ENCODE measurements at places on chromosomes 11 and 22.

GRCh38 chr22:19478045-19478900 is 720 bp downstream of the UFD1 start:
- no peak for DNase-seq

DNA sequence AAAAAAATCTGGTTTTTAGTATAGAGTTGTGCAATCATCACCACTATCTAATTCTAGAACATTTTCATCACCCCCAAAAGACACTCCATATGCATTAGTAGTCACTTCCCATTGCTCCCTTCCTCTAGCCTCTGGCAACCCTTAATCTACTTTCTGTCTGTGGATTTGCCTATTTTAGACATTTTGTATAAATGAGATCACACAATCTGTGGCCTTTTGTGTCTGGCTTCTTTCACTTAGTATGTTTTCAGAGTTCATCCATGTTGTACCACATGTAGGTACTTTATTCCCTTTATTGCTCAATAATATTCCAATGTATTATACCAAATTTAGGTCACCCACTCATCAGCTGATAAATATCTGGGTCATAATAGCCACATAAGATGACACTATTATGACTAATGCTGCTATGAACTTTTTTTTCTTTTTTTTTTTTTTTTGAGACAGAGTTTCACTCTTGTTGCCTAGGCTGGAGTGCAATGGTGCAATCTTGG is 67.5 kb upstream of the SCUBE2 start:
- DNase-seq, result no peak

DNA sequence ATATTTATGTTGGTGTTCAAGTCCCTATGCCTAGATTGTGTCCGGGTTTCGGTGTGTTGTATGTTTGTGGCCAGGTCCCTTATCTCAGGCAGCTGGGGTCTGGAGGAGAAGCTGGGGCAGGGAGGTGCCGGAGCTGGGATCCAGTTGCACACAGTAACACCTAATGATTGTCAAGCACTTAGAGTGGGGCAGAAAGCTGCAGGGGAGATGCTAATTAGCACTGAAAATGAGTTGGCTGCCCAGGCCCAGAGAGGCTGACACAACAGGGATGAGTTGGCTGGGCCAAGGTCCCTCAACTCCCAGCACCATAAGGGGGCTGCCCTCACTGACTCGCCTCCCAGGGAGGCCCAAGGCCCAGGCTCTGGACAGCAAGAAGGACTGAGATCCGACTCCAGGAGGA is 12.2 kb downstream of the PDE2A start:
- DNase-seq, result no peak

- DNase-seq, result no peak
Measured at GRCh38 chr11:95142431-95142830, 52.8 kb downstream of the ENDOD1 start.

DNA sequence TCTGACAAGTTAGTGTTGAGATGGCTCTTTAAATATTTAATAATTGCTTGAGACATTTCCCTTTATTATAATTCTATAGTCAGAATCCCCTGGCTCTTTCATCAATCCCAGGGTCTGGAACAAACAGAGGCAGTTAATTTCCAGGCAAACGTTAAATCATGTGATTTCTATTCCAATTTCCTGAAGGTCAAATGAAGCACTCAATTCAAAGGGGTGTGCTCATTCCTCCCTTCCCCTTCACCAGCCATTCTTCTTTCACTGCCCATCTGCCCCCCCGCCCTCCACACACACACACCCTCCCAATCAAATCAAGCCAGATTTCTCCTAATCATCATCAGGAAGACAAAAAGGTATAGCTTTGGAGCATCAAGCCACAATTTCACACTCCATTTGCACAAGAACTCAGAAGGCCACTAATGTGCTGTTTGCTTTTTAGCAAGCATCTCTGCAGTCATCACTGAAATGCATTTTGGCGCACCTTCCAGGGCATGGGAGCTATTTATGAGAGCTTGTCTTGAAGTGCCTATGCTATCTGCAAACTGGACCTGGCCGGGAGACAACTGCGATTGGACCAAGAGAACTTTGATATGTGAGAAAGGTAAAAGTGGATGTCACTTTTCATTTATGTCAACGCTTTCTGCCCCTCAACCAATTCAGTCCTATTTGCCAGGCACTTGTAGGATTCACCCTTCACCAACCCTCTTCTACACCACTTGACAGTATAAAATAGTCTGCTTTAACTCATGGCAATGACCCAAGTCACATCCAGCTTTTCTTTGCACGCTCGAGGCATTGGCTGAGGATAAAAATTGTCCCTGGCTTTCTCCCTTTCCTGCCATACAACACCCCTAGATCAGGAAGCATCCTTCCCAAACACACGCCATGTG is 315.1 kb upstream of the API5 start:
- DNase-seq, result no peak

GRCh38 chr11:133536198-133536597 is 3.9 kb upstream of the OPCML start:
- no peak for DNase-seq

- no peak for DNase-seq
Measured at GRCh38 chr11:94835594-94835927, 67.4 kb downstream of the AMOTL1 start.

GRCh38 chr22:30234786-30235470 is 11.6 kb downstream of the LIF start:
- no peak for DNase-seq

DNA sequence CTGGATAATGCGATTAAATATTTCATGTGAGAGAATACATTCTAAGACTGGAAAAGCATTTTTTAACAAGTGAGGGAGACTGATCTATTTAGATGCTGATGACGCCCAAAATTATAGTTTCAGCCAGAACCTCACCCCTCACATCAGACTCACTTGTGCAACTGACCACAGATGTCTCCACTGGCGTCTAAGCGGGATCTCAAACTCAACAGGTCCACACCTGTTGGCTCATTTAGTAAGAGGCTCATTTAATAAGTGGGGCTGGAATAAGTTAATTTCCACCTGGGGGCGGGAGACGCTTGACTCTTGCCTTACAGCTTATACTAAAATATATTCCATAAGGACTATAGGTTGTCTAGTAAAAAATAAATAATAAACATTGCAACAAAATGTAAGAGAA is 47.5 kb downstream of the MORC2 start:
- no peak for DNase-seq

DNA sequence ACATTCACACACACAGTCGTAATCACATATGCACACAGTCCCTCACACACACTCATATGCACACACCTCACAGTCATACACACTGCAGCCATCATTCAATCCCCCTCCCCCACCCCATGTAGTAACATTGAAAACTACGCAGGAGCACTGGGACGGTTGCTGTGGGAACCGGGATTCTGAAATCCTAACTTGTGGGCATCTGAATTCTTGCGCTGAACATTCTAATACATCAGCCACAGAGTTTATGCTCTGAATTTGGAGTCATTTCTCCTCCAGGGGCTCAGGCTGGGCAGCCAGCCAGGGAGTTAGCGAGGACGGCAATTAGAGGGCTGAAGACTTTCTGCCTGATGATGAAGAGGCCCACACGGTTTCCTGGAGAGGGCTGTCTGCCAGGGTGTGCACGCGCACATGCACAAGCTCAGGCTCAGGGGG is 32.7 kb downstream of the CD6 start:
- no peak for DNase-seq

DNA sequence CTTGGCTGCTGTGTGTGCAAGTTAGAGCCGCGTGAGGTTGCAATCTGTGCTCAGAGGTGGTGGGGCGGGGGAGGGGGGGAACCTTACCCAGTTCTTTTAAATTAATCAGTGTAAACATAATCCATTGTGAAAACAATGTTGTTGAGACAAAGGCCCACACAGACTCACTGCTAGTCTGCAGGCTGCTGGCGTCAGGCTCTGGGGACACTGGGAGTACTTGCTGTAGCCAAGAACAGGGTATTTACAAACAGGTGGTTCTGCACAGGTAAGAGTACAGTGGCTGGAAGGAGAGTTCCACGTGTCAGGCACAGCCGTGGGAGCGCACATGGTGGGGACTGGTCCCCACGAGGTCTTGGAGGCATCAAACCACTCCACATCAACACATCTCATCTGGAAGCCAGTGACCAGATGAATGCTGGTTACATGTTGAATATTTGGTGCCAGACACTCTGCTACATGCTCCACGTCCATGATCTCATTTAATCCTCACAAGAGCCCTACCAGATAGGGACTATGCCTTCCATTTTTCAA is 27.4 kb downstream of the SCUBE1 start:
- no peak for DNase-seq

- no peak for DNase-seq
Measured at GRCh38 chr22:50473088-50473487, 1.7 kb downstream of the SBF1 start.

GRCh38 chr11:95584180-95584579 is 205.4 kb downstream of the FAM76B start:
- no peak for DNase-seq

GRCh38 chr11:43589601-43590250 is 90.8 kb upstream of the HSD17B12 start:
- DNase-seq, result no peak

DNA sequence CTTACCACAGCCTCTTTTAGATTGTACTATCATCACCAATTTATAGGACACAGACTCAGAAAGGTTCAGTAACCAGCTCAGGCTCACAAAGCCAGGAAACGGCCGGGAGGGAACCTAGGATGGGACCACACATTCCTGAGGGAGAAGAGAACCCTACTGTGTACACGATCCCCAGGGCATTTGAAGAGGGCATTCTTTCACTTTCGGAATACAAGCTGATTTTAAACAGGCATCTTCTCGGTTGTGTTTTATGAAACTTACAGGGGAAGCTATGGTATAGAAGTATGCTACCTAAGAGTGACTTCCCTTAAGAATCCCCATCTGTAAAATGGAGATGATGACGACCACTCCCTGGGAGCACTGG is 19.0 kb downstream of the SMCO4 start:
- no peak for DNase-seq

DNA sequence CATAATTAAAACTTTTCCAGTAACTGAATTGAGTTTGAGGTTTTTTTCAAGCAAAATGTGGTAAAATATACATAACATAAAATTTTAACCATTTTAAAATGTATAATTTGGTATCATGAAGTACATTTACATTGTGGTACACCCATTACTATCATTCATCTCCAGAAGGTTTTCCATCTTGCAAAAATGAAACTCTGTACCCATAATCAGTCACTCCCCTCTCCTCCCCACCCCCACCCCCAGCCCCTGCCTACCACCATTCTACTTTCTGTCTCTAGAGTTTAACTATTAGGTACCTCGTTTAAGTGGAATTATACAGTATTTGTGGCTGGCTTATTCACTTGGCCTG is 63.7 kb downstream of the MICAL2 start:
- DNase-seq, result no peak

- DNase-seq, result no peak
Measured at GRCh38 chr11:13168271-13168670, 109.3 kb upstream of the BMAL1 start.

DNA sequence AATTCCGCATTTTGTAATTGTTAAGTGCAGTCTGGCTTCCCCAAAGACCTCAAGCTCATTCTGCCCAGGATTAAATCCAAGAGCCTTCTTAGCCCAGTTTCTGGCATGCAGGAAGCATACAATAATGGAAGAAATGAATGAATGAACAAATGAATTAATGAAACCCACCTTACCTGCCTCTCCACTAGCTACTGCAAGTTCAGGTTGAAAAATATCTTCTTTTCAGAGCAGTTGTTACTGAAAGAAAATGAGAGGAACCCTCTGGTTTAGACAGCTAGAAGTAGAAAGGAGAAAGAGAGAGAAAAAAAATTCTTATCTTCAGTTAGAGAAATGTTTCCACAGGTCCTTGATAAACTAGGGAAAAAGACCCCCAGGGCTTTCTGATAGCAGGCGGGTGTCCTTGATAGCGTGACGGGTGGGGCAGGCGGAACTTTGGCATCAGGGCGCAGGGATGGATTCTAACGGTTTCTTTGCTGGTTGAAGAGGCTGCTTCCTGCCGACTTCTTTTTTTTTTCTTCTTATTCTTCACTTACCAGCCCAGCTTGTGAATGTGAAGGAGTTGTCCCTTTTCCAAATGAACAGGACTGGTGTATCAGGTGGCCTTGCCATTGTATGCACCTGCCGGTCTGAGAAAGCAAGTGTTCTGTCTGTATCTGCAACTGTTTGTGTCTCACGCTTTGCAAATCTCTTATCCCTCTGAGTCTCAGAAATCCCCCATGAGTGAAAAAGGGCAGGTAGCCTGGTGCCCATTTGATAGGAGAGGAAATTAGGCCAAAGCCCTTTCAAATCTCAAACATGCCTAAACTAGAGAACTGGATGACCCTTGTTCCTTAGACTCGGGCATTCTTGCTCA is 10.0 kb downstream of the LMO2 start:
- DNase-seq, result no peak

DNA sequence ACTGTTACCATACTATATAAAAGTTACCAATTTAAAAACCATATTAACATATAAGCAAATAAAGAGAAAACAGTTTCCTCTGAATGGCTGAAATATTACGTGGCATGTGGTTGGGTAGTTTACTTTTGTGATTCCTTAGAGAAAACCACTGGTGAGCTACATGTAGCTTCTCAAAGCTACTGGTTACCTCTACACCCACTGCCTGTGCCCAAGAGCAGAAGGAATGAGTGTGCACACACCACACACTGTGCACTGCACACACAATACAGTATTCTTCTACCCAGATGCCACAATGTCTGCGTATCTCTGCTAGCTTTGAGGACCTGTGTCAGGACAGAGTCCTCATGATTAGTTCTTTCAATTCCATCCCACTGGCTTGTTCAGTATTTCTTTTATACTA is 25.5 kb upstream of the YPEL1 start:
- DNase-seq, result no peak

DNA sequence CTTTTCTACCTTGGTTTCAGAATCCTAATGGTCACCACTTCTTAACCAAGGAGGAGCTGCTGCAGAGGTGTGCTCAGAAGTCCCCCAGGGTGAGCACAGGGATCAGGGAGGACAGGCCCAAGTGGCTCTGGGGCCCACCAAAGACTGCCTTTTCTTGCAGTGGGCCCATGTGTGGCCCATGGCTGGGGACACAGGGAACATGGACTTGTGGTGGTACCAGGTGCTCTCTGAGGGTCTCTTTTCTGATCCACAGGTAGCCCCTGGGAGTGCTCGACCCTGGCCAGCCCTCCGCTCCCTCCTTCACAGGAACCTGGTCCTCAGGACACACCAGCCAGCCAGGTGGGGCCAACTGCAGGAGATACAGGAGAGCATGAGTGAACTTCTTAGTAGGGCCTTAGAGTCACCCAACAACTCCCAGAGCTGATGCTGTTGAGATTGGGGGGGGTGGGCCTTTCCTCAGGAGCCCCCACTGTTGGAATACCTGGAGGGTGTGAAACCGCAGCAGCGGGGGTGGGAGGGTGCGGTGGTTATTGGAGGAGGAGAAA is 2.0 kb downstream of the MUS81 start:
- no peak for DNase-seq

DNA sequence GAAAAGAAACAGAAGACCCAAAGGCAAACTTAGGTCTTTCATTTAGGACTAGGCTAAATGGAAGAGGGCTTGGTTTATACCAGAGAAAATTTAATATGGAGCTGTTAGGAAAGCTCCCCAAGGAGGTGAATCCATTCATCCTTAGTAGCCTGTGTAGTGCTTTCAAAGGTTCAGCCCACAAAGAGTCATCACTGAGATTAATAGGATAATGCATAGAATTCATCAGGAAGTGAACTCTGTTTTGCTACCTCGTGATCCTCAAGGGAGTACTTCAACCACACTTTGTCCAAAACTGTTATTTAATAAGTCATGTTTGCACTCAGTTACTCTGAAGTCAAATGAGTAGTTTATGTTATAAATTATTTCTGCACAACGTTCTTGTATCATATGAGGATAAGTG is 43.3 kb upstream of the MMP7 start:
- DNase-seq, result no peak

Measured in glomerular endothelial cell (primary cell).